ENCODE measurements at places on chromosomes 1 and 21.

- DNase-seq, result no peak
Observed at GRCh38 chr1:198902655-198903054, 263.8 kb downstream of the PTPRC start.

DNA sequence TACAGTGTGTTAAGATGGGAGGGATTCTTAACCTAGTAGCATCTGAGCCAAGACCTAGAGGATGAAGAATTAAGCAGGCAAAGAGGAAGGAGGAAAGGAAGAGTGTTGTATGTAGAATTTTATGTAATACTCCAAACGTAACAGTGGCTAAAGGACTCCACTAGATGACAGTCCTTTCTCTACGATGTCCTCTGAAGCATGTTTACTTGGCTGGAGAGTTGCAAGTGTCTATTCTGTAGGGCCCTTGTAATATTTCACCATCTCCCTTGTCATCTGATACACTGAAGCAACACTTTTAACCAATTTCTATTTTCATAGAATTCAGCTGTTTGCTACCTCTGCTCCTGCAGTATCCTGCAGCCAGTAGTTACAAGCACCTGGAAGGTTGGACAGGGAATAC, 2.2 kb upstream of the YBX1 start:
- no peak for DNase-seq

GRCh38 chr21:38797470-38797869, 8.3 kb upstream of the ETS2 start:
- DNase-seq, result no peak

DNA sequence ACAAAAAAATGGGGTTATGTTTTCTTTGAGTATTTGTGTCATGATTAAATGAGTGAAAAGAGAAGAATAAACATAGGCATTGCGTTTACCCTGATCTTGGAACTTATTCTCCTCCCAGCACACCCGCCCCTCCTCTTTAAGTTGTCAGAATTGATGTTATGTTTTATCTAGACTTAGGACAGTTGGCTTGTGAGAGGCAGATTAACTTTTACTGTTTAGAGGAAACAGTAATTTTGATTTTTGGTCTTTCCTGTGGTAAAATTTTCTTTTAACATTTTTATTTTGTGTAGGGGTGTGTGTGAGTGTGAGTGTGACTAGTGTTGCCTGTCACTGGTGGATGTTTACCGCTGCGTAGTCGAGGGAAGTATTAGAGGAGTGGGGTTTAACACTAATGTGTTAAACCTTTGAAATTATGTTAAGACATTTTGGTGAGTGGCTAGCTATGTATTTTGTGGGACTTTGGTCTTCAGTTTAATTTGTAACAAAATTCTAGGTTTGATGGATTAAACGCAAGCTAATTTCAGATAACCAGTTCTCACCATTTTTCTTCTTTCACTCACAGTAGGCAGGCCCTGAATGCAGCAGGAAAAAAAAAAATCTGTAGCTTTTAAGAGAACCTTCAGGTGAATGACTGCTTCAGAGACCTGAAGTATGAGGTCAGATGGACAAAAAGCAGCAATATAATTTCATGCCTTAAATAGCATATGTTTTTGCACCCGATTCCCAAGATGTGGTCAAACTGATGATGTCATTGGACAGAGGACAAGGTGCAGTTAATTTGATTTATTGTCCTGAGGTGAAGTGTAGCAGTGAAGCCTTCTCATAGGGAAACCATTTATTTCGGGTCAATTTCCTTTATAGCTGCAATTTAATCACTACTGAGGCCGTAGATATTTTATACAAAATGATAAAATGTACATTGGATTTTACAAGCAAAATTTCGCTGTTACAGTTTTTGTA, 2.7 kb downstream of the POU2F1 start:
- DNase-seq, result no peak

GRCh38 chr1:26351590-26352337, 2.2 kb downstream of the CRYBG2 start:
- no peak for DNase-seq

Data from stimulated activated CD4-positive, alpha-beta T cell treated with anti-CD3 and anti-CD28 coated beads, Interleukin-1b, Interleukin-23, amount 100 ng/mL, for 1 hour (primary cell).